NCI-H1417 treated with DMSO at 0.1 percent for 48 hours (cell line): ENCODE measurements at places on chromosomes 3 and 15.

DNA sequence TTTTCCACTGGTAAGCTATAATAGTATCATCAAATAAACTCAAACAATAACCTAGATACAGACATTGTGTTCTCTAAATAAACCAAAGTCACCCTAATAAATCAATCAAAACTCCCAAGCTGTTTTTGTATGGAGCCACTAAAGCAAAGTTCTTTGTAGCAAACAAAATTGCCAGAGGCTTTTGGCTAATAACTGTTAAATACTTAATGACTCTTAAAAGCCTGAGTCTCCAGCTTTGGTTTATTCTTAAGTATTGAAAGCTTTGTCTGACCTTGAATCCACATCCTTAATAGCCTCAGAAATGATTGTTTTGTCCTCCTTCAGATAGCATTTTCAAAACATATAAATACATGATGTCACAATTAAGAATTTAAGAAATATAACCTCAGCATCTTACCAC is 725.3 kb downstream of the SI start:
- peak; percentile 58 for DNase-seq

DNA sequence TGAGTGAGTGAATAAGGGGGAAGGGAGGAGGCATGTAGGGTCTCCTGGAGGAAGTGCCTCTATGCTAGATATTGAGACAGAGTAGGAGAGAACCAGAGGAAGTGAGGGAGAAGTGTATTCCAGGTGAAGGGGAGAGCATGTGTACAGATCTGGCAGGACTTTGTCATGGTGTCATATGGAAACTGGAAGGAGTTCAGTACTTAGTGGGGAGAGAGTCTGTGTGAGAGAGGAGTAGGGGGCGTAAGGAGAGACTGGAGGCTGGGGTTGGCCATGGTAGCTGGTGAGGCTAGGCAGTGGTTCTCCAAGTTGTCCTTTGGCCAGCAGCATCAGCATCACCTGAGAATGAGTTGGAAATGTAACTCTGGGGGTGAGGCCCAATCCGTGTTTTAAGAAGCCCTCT is 29.6 kb upstream of the EPHB1 start:
- no peak for DNase-seq

- no peak for DNase-seq
These were observed 78.2 kb upstream of the STAC start for GRCh38 chr3:36302158-36302509.

GRCh38 chr3:156478891-156479290 is 76.0 kb downstream of the SSR3 start:
- DNase-seq = no peak

GRCh38 chr3:73733746-73734145 is 109.0 kb upstream of the PDZRN3 start:
- DNase-seq = no peak

DNA sequence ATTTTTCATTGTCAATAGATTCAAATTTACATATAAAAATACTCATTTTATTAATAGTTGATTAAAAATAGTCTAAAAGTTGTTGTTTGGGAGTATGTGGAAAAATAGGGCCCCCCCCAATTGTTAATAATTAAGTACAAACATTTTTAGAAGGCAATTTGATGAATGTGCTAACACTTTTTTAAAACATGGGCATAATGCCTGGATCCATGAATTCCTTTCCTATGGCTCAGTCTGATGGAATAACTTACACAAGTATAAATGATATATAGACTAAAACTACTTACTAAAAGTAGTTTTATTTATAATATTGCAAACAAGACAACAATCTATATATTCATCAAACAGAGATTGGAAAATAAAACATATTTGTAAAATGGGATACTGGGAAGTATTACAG is 247.2 kb upstream of the LRRN1 start:
- no peak for DNase-seq

DNA sequence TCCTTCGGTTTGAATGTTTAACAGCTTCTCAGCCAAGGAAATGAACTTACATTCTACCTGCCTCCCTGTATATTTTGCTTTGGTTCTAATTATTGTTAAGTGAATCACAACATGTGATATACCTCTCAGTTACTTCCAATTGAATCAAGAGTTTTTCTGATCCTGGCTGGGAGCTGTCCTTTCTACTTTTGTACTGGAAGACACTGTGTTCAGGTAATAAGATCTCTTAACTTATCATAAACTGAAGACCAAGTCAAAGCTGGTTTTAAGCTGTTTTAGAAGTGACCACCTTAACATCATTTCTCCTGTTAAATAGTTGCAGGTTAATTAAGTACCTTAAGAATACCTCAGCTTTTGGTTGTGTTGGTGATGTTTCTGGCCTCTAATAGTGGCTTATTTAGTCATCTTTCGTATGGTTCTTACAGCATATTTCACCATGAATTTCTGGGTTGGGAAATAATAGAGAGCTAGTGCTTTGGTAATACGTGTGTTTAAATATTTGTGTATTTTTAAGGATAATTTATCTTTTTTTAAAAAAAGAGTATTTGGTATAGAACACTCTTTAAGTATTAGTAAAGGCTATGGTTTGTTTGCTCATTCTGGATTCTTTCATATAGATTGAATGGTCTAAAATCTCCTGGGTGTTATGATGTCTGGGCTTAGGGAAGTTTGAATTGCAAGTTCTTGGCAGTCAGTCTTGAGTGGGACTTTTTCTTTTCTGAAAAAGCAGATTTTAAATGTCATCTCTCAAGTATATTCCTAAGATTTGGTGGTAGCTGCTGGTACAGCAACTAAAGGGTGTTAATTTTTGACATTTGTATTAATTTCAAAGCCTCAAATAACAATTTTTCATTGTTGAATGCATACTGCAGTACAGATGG is 1.6 kb downstream of the RAB8B start:
- DNase-seq = no peak

DNA sequence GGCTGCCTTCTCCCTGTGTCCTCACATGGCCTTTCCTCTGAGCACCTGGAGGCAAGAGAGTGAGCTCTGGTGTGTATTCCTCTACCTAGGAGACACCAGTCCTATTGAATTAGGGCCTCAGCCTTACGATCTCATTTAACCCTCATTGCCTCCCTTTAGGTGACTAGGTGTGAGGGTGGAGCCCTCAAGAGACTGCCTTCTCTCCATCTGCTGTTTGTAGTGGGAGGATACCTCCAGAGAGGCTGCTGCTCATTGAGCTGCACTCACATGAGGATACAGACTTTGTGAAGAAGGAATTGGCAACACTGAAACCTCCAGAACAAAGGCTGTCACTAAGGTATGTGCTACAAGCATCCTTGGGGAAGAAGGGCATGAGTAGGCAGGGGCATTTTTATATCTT is at the start of gene CCR8:
CCR8 (plus strand) TSS at position 217 of the 400 bp plus-strand sequence. CDS start 2,623 bp downstream, outside the sequence.
- no peak for DNase-seq

- DNase-seq = no peak
These were observed at the start of gene ZNF662 for GRCh38 chr3:42906070-42906847. Gene ZNF662 (plus strand): TSS chr3:42906142. CDS start chr3:42908115, 1,973 bp downstream.

- no peak for DNase-seq
These were observed 268.9 kb upstream of the RBMS3 start for GRCh38 chr3:29011966-29012365.

GRCh38 chr15:101029971-101030661 is 111.0 kb downstream of the LRRK1 start:
- DNase-seq = no peak

- DNase-seq = no peak
These were observed 2.0 kb downstream of the XRN1 start for GRCh38 chr3:142445816-142446254.

DNA sequence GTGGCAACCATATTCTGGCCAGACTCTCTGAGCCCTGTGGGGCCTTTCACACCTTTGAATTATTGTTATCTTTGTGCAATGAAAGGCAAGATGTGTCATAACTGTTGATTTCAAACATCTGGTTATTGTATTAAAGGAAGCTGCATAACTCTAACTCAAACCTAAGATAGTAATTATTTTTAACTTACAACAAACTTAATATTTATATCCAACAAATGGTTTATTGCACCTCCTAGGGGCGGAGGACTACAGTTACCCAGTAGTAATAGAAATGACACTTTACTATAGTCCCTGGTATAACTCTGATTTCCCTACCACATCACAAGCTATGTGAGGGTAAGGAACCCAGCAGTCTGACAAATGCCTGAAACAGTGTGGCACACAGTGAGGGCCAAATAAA is 363.9 kb upstream of the SUCLG2 start:
- no peak for DNase-seq

DNA sequence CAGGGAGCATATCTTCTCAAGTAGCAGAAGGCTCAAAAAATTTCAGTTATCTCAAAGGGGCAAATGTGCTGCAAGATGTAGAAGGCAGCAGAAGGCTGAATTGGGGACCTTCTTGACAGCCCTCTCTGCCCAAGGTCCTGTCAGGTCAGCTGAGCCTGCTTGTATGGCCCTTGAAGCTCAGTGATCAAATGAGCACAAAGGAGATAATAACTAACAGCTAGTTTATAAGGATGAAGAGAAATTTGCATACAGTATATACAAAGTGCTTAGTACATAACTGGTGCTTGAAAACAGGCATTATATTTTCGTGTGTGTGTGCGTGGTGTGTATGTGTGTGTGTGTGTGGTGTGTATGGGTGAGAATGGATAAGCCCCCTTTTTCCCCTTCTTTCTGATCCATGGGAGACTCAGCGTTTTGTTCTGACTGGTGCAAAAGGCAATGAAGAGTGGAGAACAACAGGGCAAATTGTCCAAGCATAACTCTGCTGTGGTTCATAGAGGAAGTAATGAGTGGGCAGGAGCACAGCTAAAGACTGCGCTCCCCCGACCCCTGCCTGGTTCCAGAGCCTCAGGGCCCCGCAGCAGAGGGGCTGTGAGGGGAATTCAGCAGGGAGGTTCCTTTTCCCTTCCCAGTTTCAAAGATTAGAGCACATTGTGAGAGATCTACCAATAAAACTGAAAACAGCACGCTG is 356.8 kb upstream of the NR2F2 start:
- DNase-seq = no peak

- DNase-seq = no peak
These were observed 21.4 kb upstream of the LIPC start for GRCh38 chr15:58410353-58410752.
